ENCODE measurements at places on chromosomes 1 and 21.
A peak's percentile ranks its signal among the peaks of the same experiment; 100 is the strongest.

DNA sequence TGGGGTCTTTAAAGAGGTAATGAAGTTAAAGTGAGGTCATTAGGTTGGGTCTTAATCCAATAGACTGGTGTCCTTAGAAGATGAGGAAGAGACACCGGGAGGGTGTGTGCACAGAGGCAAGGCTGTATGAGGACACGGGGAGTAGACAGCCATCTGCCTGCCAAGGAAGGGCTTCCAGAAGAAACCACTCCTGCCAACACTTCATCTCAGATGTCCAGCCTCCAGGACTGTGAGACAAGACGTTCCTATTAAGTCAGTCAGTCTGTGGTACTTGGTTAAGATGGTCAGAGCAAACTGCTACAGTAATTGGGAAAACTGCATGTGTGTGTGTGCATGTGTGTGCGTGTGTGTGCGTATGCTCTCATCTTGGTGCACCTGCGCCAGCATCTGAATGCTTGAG is 77.1 kb downstream of the RYR2 start:
- no peak for DNase-seq

- no peak for DNase-seq
Measured at GRCh38 chr21:45698493-45699184, 55.1 kb downstream of the PCBP3 start.

GRCh38 chr21:22961258-22961657 is 1963.0 kb downstream of the NCAM2 start:
- no peak for DNase-seq

GRCh38 chr1:211326528-211327345 is at the start of gene TRAF5:
Gene TRAF5, plus strand, starts transcription at chr1:211326833. Its CDS starts 26,407 bp downstream, at chr1:211353240.
- DNase-seq, result peak; percentile 47

DNA sequence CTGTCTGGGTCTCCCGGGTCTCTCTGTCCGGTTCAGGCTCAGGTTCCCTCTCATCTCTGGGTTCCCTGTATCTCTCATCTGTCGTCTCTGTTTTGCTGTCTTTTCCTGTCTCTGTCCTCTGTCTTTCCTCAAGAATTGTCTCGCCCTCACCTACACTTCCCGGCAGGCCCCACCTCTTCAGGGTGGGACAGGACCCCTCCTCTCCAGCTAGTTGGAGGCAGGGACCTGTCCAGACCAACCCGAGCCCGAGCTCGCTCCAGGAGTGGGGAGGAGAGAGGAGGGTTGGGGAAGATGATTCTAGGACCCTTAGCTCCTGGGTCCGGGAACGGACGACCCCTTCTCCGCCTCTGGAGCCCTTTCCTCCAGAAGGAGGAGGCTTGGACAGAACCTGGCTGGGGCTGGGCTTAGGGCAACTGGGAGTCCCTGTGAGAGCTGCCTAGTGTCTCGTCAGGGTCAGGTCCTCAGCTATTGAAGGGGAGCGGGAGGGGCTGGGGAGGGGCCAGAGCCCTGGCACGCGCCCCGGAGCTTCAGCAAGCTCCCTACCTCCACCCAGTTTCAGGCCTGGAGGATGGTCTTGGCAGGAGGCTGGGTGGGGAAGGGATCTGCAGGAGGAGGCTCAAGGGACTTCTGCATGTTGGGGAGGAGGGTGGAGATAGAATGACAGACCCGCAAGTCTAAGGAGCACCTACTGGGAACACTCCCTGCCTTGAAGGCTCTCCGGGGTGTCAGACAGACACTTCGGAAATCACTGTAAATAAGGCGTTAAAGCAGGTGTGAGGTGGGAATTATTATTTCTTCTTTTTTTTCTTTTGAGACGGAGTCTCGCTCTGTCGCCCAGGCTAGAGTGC is 26.3 kb upstream of the EPB41 start:
- no peak for DNase-seq

- DNase-seq, result no peak
Measured at GRCh38 chr1:43689289-43689688, 18.0 kb upstream of the ST3GAL3 start.

GRCh38 chr1:36882536-36883285 is 151.6 kb downstream of the GRIK3 start:
- no peak for DNase-seq

GRCh38 chr1:114428083-114428754 is 82.8 kb downstream of the TRIM33 start:
- no peak for DNase-seq

- DNase-seq, result no peak
Measured at GRCh38 chr1:194512957-194513356, 1326.5 kb upstream of the B3GALT2 start.

- DNase-seq, result no peak
Measured at GRCh38 chr21:34642211-34643075, 26.4 kb upstream of the CLIC6 start.

GRCh38 chr1:111624382-111624781 is 4.8 kb downstream of the RAP1A start:
- no peak for DNase-seq

GRCh38 chr1:204663644-204664383 is 21.7 kb downstream of the LRRN2 start:
- no peak for DNase-seq

DNA sequence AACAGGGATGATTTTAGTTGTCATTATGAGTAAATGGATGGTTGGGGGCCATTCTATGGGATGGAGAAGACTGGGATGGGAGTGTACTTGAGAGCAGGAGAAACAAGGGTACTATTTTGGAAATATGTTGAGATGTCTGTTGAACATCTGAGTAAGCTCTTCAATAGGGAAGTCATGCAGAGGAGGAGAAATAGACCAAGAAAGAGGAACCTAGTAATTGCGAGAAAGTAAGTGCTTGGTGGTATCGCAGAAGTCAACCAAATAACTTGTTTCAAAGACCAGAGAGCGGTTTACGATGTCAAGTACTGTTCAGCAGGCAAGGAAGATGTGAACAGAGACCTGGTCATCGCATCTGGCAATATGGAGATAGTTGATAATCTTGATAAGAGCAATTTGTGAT is 22.4 kb upstream of the CHRM3 start:
- DNase-seq, result no peak

- DNase-seq, result no peak
Measured at GRCh38 chr1:24117722-24118409, 5.9 kb upstream of the MYOM3 start.

GRCh38 chr1:68384321-68384813 is 65.4 kb downstream of the RPE65 start:
- no peak for DNase-seq

GRCh38 chr1:240985081-240985480 is 371.9 kb downstream of the RGS7 start:
- DNase-seq, result no peak

- no peak for DNase-seq
Measured at GRCh38 chr21:41065539-41065938, 102.4 kb upstream of the BACE2 start.

DNA sequence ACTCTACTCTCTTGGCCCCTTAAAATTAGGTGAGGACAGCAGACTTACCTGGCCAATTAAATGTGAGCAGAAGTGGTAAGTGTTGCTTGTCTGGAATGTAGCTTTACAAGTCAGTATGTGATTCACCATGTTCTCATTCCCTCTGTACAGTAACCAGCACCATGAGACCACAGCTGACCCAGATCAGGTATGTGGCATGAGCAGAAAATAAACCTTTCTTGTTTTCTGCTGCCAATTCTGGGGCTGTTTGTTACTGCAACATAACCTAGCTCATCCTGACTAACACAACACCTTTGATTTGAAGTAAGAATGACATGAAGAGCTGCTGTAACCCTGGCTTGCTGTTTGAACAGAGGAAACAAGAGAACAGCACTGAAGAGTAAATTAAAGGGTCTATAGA is 24.9 kb downstream of the ITPKB start:
- DNase-seq, result no peak

GRCh38 chr21:40613546-40614030 is 233.4 kb downstream of the DSCAM start:
- no peak for DNase-seq

DNA sequence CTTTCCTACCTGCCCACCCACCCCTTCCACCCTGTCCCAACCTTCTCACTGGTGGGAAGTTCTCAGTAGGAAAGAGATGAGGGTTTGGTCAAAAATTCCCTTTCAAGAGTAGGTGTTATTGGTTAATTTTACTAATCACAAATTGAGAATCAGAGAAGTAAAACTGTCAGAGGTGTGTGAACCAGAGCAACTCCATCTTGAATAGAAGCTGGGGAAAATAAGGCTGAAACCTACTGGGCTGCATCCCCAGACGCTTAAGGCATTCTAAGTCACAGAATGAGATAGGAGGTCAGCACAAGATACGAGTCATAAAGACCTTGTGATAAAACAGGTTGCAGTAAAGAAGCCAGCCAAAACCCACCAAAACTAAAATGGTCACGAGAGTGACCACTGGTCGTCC is 11.5 kb downstream of the PLA2G2D start:
- no peak for DNase-seq

- DNase-seq, result no peak
Measured at GRCh38 chr1:99533909-99534637, 111.8 kb upstream of the PALMD start.

- no peak for DNase-seq
Measured at GRCh38 chr21:38920631-38921398, 115.1 kb downstream of the ETS2 start.

DNA sequence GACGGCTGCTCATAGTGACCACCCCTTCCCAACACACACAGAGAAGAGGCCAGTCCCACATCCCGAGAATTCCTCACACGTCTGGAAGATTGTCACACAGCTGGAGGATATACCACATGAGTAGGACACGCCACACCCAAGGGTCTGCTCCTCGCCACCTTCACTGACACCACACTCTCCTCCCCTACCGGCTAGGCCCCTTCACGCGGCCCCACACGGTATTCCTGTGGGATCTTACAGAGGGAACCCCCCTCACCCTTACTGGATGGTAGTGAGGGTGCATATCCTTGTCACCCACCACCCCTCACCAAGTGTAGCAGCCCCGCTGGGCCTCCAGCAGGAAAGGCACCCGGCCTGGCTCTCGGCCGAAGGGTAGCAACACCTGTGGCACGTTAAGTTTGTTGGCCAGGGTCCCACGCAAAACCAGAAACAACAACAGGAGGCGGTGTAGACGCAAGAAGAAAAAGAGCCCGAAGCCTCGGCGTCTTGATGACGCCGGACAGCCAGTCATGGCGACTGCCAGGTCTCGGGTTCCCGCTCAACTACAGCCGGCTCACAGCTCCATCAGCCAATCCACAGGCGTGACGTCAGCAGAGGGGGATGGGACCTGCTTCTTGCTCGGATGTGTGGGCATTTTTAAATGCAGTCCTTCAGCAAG is at the start of gene NUP210L:
NUP210L (minus strand) TSS at position 540 of the 658 bp plus-strand sequence.
- DNase-seq, result no peak

- no peak for DNase-seq
Measured at GRCh38 chr1:243851257-243851756, 1.3 kb upstream of the AKT3 start.

GRCh38 chr1:121544500-121544899 is 359.7 kb downstream of the SRGAP2C start:
- no peak for DNase-seq

DNA sequence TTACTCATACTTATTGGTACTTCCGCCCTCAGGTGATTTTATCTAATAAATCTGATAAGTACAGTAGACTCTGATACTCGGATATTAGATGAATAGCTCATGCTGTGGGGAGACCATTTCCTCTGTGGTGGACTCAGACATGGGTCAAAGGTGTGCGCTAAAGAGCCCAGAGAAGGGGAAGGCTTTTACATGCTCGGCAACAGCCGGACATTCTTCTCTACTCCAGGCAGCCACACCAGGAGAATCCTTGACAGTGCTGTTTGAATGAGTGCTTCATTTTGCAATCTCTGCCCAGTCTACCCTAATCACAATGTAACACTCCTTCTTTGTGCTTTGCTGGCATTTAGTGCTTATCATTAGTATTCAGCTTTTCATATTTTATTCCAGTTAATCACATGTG is 322.2 kb upstream of the USP25 start:
- DNase-seq, result no peak

GRCh38 chr1:228958741-228959140 is 223.5 kb downstream of the RHOU start:
- no peak for DNase-seq

DNA sequence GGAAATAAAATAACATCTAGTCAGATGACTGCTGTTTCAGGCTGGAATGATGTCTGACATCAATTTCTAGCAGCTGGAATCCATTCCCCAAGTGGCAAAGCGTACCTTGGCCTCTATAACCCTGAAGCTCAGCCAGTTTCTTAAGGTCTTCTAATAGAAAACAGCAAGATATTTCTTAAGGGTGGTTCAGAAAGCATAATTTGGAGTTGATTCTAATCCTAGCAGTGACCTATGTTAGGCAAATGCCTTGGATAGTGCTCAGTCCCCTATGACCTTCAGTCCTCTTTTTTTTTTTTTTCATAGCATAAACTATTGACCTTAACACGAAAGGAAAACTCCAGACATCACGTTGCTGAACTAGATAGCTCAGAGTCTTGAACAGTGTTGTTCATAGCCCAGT is 56.5 kb downstream of the LAMC2 start:
- DNase-seq, result no peak

GRCh38 chr21:45384656-45385548 is 20.1 kb upstream of the COL18A1 start:
- no peak for DNase-seq

DNA sequence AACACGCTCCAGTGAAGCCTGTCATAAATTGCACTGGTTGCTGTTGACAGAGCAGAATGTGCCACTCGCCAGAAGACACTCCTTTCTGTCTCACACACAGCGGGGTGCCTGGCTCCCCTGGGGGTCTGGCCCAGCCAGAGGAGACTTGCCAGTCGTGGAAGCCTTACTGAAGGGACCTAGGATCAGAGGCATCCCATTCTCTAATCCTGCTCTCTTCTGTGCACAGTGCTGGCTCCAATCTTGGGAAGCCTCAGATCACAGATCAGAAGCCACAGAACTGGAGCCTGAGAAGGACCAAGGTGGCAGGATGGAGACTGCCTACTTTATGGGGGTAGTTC is 1.4 kb downstream of the SLC9A1 start:
- no peak for DNase-seq

- DNase-seq, result peak; percentile 55
Measured at GRCh38 chr1:94237291-94238226, at the start of gene ARHGAP29. Gene ARHGAP29, minus strand, starts transcription at chr1:94237584. Its CDS starts 5,973 bp downstream, at chr1:94231611.

- no peak for DNase-seq
Measured at GRCh38 chr1:3775490-3776230, 3.1 kb downstream of the SMIM1 start.

- DNase-seq, result no peak
Measured at GRCh38 chr1:238469146-238469631, 578.5 kb upstream of the ZP4 start.

GRCh38 chr1:55965981-55966461 is 613.3 kb downstream of the PLPP3 start:
- no peak for DNase-seq

- no peak for DNase-seq
Measured at GRCh38 chr1:155105604-155106011, 22.1 kb upstream of the EFNA1 start.

GRCh38 chr1:171807556-171807955 is 26.1 kb downstream of the METTL13 start:
- DNase-seq, result no peak

DNA sequence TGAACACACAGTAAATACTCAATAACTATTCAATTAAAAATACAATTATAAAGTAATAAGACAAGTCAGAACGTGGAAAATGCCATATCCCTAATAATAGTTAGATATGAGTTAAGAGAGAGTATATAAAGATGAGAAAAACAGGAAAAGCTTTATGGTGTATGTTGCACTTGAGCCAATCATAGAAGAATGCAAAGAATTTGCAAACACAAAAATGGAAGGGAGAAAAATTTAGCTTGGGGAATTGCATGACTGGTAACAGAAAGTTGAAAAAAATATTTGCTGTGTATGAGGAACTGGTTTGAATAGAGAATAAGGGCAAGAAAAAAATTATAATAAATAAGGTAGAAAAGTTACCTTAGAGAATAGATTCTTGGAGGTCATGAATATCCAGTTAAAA is 739.6 kb upstream of the CXADR start:
- no peak for DNase-seq

Measured in stimulated activated CD4-positive, alpha-beta T cell treated with anti-CD3 and anti-CD28 coated beads, Interleukin-1b, Interleukin-23, amount 100 ng/mL, for 4 hours (primary cell).